ENCODE measurements at places on chromosomes 12 and 14. TPM values are rescaled to one million over a fixed set of nuclear protein-coding genes. Genes with fewer than 3 reads are reported as not detected.

DNA sequence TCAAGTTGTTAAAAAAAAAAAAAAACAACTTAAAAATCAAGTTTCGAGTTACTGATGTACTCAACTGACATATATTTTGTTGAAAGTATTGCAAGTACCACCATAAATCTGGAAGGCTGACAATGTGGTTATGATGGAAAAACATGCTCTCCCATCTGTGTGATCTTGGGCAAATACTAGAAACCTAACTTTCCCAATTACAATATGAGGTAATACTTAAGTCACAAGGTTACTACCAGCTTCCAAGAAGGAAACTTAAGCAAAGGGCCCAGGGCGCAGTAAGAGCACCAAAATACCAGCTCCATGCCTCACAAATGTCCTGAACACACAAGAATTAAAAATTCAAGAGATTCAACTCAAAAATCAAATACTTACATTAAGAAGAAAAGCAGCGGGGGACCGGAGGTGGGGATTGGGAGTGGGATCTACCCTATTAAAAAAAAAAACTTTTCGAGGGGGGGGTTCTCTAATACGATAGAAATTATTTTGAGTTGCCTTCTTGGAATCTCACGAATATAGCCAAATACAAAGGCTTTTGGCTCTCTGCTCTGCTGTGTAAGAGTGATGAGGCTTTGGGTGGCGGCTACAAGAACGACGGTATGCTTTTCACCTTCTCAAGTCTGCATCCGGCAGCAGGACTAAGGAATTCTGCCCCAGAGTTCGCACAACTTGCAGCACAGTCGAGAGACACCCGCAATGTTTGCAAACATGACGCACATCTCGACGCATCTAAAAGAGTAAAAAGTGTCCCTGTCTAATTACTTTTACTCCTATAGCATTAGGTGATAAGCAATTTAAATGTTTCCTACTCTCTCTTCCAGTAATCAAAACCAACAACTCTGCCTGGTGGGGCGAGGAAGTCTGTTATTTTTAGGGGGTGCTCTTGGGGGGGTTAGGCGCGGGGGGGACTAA lies 1.1 kb downstream of the SAV1 start:
- peak overlapping the region; percentile 99 for H3K27ac ChIP-seq
- no peaks in the 10 kb centered on the region for H3K27me3 ChIP-seq
- peak; percentile 83 for DNase-seq

GRCh38 chr12:125907351-125907750 lies 842.1 kb downstream of the AACS start:
- no peaks in the 10 kb centered on the region for H3K36me3 ChIP-seq
- H3K4me3 ChIP-seq, result no peak overlapping the region
- no peak for DNase-seq

- H3K4me1 ChIP-seq, result no peaks in the 10 kb centered on the region
- H3K27ac ChIP-seq, result peak overlapping the region; percentile 7
- no peak overlapping the region for H3K4me3 ChIP-seq
- no peaks in the 10 kb centered on the region for H3K27me3 ChIP-seq
- DNase-seq, result no peak
Observed at GRCh38 chr12:120697344-120697743, 10.4 kb downstream of the MLEC start.

BAZ2A gene
- 81.4 TPM for total RNA-seq

P2RX2 gene
- total RNA-seq, result 0.25 TPM

Data from lung (tissue), 17 donors.